ENCODE measurements at places on chromosomes 7 and 10. TPM values are rescaled to one million over a fixed set of nuclear protein-coding genes. Genes with fewer than 3 reads are reported as not detected.

HMX3 gene
- total RNA-seq = not detected

PHKG1 gene
- 3.7 TPM for total RNA-seq

CALHM2 gene
- total RNA-seq = 1.6 TPM

SDK1 gene
- 33.0 TPM for total RNA-seq

ST8SIA6 gene
- total RNA-seq = 4.9 TPM

LRRC61 gene
- total RNA-seq = 13.5 TPM

CDC14C gene
- not detected for total RNA-seq

CYP2C19 gene
- 0.41 TPM for total RNA-seq

DNA sequence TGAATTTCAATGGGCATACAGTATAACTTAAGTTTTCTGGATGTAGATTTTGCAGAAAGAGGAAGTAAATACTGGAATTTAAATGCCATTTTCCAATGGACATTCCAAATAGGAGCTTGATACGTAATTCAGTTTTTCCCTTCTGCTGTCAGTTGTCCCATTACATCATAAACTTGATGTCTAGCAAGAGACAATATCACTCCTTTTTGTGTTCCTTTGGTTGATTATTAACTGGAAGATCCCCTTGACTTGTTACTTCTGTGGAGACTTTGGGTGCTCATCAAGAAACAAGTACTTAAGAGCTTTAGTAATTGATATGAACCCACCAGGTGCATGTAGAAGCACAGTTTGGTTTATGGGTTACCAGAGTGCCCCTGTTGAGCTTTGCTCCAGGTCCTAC, 116.1 kb downstream of the ST7 start:
- no peak for DNase-seq

GRCh38 chr10:58269782-58270290, 874 bp downstream of the CISD1 start:
- no peak for DNase-seq

- DNase-seq = no peak
These were observed 5.4 kb upstream of the STK17A start for GRCh38 chr7:43577485-43577951.

- DNase-seq = no peak
These were observed 12.5 kb downstream of the ARHGAP22 start for GRCh38 chr10:48592346-48592745.

- DNase-seq = no peak
These were observed 233.1 kb upstream of the PHYHIPL start for GRCh38 chr10:58943256-58943890.

DNA sequence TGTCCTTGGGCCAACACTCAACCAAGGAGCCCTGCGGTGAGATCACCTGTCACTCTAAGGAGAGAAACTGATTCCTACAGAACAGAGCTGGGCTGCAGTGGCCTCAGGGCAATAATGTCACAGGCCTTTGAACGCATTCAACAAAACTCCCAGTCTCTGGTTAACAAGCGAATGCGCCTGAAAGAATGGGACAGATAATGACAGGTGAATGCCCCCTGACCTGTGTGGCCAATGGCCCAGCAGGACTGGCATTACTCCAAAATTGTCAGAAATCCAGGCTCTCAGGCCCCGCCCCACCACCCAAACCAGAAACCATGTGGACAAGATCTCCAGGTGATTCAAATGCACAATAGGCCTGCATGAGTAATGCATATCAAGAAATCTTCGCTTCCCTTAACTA, 277.7 kb upstream of the KLF6 start:
- DNase-seq = no peak

GRCh38 chr7:155992974-155993373, 180.7 kb upstream of the SHH start:
- DNase-seq = no peak

DNA sequence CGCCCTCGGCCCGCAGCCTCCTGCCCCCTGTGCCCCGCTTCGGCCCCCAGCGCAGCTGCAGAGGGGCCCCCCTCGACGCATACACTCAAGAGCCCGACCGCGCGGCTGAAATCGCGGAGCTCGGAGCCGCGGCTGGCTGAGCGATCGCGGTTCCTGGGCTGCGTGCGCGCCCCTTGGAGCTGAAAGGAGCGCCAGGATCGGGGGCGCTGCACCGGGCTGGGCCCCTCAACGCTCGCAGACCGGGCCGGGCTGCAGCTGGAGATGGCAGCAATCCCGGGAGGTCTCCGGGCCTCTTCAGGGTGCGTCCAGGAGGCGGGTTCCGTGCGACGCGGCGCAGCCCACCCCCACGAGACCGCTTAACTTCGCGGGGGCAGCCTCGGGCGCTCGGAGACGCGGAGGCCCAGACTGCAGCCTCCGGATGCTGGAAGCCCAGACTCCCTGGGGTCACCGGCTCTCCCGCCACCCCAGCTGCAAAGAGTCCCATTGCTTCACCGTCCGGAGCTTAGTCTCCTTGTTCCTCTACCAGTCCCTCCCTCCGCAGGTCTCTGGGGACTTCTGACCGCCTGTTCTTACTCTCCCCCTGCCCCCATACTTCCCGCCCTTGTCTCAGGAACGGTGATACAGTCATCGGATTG, 73.0 kb upstream of the LRRC4 start:
- DNase-seq = peak; percentile 51

- DNase-seq = no peak
These were observed 303.1 kb downstream of the WDR11 start for GRCh38 chr10:121154310-121154709.

DNA sequence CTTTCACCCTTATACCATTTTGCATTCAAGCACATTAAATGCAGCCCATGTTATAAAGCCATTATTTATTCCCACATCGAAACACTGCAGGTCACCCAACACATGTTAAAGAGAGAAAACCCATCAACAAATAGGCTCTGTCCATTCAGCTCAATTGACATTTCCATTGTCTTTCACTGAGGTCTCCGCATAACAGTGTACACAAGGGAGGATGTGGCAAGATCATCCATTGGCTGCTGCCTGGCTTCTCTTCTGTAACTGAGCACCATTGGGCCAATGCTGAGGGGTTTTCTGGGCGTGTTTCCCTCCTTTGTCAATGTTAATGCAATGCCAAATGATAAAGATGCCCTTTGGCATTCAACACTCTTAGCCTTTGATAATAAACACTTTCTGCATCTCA, 278.1 kb upstream of the SP4 start:
- DNase-seq = no peak

DNA sequence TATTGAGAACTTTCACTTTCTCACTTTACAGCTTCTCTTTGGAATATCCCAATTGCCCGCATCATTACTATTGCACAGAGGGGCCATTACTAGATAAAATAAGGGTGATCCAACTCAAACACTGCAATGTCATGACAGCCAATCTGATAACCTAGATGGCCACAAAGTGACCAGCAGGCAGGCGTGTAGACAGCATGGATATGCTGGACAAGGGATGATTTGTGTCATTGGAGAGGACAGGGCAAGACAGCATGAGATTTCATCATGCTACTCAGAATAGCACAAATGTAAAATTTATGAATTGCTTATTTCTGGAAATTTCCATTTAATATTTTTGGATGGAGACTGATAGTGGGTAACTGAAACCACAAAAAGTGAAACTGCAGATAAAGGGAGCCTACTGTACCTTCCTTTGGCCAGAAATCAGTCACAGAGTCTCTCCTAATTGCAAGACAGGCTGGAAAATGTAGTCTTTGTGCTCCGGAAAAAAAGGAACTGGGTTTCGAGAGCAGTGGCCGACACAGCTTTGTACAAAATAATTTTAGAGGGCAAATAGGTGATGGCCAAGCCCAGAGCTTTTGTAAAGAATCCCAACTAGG, 6.1 kb upstream of the GSDME start:
- DNase-seq = no peak

DNA sequence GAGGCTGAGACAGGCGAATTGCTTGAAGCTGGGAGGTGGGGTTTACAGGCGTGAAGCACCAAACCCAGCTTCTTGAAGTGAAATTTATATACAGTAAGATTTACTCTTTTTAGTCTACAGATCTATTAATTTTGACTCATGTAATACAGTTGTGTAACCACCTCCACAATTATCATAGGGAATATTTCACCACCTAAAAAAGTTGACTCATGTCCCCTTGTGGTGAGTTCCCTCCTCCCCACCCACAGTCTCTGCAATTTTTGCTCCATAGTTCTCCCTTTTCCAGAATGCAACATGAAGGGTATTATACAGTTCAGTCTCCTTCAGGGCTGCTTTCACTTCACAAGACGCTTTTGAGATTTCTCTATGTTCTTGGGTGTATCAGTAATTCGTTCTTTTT, 156.8 kb downstream of the FAM107B start:
- DNase-seq = no peak

DNA sequence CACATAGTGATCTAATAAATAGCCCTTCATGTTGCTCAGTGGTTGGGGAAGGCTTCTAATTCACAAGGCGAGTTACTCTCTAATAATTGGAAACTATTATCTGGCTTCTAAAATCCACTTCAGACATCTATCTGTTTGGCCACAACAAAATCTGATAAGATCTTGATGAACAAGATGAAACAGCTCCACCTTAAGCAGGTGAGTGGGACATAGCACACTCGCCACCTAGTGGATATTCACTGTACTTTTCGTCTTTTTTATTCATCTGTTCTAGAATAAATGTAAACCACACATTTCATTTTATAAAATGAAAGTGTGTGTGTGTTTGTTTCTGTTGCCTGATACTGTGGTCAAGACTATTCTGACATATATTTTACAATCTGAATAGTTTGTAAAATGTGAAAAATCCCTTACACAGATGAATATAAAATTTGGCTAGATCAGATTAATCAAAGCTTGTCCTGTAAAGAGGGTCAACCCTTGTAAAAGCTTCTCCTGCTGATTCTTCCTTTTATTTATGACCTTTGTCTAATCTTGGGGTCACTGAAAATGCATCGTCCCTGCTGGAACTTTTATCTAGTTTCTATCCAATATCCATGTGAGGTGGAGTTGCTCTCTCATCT, 26.5 kb upstream of the CNTNAP2 start:
- DNase-seq = peak; percentile 27

DNA sequence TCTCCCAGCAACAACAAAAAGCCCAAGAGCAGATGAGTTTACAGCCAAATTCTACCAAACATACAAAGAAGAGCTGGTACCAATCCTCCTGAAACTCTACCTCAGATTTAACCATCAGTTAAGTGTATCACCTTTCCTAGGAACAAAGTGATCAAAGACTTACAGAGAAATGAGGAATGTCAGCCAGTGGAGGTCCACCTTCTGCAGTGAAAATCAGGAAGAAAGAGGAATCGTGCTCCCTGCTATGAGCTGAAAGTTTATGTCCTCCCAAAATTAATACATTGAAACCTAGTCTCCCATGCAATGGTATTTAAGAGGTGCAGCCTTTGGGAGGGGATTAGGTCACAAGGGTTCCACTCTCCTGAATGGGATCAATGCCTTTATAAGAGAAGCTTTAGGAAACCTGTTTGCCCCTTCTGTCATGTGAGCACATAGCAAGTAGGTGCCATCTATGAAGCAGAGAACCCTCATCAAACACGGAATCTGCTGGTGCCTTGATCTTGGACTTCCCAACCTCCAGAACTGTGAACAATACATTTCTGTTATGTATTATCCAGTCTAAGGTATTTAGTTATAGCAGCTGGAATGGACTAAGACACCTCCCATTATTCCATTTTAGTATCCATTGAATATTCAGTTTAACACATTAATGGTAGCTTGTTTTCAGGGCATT, 139.0 kb upstream of the FZD8 start:
- no peak for DNase-seq

DNA sequence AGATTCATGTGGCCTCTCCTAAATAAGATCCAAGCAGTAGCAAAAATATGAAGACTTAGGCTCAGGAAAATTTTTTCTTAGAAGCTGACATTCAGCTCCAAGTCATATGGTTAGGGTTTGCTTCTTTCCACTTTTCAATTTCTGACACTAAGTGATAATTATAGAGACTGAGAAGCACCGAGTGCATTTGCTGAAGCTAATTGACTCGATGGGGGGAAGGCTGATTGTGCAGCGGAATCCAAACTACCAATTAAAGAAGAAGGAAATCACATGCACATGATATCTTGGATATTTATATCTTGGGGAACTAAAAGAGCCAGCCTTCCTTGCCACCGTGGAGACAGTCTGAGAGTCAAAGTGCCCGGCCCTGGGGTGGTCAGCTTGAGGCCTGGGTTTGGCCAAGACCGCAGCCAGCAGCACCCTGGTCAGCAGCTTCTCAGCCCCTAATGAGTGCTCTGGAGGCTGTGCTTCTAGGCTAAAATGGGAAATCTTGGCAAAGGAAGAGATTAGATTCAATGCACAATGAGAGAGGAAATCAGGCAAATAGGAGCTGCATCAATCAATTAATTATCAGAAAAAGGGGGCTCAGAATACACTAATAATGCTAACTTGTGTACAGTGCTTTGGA, 589.3 kb downstream of the NRG3 start:
- no peak for DNase-seq

DNA sequence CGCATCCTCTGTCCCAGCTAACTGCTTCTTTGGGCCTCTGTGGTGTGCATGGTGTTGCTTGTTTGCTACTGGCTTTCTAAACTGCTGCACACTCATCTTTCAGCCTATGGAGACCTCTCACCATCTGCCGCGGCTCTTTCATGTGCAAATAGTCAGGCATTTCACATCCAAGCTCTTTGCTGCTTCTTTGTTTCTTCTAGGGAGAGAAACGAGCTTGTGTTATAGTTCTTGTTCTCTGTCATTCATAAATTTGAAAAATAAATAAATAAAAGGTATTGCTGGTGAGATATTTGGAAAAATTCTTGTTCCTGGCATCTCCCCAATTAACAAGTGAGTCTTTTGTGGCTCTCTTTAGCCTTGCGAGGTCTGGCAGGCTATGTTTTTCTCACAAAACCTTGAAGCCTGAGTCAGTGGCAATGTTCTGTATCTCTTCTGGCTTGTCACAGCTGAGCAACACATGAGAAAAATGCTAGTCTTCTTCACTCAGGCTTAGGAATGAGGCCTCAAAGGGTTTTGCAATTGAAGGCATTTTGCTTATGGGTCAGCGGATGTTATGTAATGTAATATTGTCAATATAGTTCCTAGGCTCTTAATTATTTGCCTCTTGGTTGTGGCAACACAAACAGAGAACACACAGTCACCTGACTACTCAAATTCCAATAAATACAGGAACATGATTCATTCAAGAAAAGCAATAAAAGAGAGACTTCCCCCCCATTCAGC, 274.0 kb downstream of the FRMD4A start:
- DNase-seq = no peak

DNA sequence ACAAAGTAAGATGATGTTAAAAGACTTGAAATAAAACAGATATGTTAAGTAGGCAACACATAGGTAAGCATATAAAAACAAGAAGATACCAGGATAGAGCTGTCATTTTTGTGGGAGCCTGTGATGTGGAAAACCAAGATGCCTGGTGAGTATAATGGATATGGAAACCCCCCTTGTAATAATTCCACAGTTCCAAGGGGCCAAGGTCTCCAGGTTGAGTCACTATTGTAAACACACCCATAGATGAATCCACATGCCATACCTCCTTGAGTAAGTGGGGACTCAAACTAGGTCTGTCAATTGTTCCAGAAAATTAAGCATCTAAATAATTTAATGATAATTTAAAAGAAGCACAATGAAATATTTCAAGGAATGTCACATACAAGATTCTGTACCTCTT, 15.9 kb downstream of the CAV1 start:
- DNase-seq = no peak

DNA sequence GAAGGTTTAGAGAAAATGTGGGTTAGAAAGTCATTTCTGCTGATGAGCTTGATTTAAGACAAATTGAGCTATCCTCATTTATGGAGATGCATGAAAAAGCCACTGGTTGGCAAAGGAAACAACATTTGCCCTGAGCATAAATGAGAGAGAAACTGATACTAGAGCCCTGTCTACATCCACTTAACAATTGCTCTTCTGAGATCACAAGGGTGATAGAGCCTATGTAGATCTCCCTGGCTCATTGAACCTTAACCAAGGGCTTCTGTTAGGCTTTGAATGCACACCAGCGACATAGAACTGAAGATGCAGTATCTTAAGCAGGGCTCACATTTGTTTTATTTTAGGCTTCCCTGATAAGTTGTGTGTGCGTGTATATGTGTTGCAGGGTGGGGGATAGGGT, 35.0 kb downstream of the GPR141 start:
- no peak for DNase-seq
